H1 (cell line): ENCODE measurements at places on chromosomes 7 and 10.

GRCh38 chr7:75906991-75907667 lies 7.8 kb upstream of the POR start:
- no peak for DNase-seq

DNA sequence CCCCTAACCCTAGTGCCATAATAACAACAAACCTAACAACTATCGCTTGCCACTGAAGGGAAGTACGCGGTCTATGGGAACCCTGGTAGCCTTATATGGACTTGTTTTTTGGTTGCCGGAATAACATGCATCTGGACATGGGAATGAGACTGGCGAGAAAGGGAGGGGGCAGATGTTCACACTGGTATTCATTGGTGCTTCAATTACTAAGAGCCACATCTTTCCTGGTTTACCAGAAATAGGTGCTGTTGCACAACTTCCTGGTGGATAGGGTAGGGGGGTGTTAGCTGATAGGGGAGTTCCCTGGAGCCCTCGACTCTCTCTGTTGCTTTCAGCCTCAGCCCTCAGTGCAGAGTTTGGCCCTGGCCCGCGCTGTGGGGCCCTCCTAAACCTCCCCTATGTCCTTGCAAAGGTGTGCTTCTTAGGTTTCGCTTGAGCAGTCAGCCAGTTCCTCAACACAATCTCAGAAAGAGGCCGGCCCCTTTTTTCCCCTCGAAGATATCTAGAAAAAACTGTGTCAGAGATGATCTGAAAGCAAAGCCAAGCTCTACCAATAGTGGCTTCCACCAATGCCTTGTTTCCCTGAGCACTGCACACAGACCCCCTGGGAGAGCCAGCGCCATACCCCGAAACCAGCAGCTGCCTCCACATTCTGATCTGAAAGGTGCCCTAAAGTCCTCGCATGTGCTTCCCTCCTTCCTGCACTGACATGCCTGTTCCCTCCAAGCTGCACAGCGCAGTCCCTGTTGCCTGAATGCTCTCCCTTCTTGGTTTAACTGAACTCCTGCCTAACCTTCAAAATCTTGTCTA lies 13.5 kb downstream of the TBXAS1 start:
- no peak for DNase-seq

DNA sequence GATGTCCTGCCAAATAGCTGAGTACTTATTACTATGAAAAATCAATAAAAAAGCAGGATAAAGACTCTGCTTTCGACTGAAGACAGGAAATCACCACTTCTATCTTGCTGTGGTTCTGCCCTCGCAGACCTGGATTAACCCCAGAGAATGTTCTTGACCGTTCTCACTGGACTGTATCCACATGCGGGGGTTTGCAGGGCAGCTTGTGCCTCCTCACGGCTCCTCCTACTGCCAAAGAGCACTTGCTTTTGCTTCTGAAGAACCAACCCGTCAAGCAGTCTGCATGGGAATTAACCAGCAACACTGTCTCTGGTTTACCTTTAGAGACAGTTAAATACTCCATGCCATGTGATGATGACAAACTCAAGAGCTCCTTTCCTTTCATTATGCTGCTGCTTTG lies 184.0 kb downstream of the GFRA1 start:
- no peak for DNase-seq

GRCh38 chr7:69906283-69906995 lies 308.2 kb downstream of the AUTS2 start:
- DNase-seq = no peak

GRCh38 chr10:1938317-1938716 lies 201.0 kb upstream of the ADARB2 start:
- no peak for DNase-seq
